ENCODE measurements at places on chromosomes 3 and 15.

- DNase-seq: no peak
Observed at GRCh38 chr15:82040862-82041261, 5.0 kb downstream of the MEX3B start.

DNA sequence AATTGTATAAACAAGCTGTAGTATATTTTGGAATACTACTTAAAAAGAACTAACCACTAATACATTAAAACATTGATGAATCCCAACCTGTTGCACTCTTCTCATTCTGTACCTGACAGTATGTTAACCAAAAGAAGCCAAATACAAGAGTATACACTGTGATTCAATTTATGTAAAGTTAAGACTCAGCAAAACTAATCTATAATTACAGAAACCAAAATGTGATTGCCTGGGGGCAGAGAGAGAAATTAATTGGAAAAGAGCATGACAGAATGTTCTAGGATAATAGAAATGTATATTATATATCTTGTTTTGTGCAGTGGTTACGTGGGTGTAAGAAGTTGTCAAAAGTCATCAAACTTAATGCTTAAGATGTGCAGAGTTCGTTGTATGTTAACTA, 31.1 kb downstream of the PIK3CA start:
- no peak for DNase-seq

- no peak for DNase-seq
Observed at GRCh38 chr3:173846584-173846983, 449.0 kb downstream of the NLGN1 start.

DNA sequence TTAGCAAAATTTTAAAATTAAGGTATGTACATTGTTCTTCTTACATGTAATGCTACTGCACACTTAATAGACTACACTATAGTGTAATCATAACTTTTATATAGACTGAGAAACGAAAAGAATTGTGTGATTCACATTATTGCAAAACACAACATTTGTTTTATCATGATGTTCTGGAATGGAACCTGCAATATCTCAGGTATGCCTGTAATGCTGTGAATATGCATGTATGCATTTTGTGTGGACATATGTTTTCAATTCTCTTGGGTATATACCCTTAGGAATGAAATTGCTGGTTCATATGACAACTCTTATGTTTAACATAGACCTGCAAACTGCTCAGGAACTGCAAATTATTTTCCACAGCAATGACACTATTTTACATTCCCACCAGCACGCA, 38.6 kb upstream of the TJP1 start:
- no peak for DNase-seq

DNA sequence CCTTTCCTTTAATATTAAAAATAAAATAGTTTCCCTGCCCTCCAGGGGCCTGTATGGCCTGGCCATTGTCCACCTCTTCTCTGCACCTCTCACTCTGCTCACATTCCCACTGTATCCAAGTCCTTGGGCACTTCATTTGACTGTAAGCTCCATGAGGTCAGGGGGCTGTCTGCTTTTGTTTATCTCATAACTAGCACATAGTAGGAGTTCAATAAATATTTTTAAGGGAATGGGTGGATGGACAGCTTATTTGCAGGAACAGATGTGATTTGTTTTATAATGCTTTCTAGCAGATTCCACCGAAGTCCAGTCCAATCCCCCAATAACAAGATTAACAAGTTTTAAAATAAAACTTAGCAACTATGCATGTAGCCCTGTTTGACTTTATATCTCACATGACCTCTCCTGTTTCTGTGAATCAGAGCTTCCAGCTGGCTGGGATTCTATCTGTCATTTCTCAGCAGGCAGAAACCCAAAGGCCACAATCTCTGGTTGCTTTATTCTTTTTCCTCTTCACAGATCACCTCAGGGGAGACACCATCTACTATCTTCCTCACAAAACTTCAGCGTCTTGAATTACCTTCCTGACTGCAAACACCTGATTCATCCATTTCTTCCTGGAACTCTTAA, 123.0 kb upstream of the NR2F2 start:
- no peak for DNase-seq

DNA sequence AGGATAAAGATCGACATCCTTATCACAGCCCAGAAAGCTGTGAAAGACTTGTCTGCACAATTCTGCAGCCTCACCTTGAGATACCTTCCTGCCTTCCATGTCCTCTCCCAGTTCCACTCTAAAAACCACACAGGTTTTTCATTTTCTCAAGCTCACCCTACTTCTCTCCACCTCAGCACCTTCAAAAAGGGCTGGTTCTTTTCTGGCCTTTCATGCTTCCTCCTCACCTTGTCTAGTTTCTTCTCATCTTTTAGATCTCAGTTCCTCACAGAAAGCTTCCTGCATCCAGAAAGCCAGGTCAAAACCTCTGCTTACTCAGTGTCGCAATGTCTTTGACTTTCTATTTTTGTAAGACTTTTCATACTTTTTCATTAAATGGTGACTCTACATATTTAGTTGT, 140.2 kb upstream of the STT3B start:
- no peak for DNase-seq

DNA sequence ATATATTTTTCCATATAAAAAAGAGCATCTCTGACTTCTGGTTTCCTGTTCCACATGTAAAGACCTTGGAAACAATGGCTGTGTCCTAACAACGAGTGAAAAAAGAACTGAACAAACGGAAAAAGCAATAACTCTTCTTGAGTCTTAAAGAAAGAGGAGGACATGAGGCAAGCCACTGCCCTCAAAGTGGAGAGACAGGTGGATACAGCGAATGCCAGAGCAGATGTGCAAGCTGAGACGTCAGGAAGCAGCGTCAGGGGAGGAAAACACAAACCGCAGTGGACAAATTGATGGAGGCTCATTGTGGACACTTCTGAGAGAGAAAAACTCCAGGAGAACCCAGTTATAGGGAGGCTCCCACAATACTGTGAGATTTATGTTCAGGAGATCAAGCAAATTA, 208.0 kb upstream of the MME start:
- no peak for DNase-seq
